Effector CD8-positive, alpha-beta T cell (primary cell): ENCODE measurements at places on chromosomes 4 and X.

GRCh38 chr4:105470766-105471165 lies 3.1 kb downstream of the PPA2 start:
- no peak for DNase-seq

DNA sequence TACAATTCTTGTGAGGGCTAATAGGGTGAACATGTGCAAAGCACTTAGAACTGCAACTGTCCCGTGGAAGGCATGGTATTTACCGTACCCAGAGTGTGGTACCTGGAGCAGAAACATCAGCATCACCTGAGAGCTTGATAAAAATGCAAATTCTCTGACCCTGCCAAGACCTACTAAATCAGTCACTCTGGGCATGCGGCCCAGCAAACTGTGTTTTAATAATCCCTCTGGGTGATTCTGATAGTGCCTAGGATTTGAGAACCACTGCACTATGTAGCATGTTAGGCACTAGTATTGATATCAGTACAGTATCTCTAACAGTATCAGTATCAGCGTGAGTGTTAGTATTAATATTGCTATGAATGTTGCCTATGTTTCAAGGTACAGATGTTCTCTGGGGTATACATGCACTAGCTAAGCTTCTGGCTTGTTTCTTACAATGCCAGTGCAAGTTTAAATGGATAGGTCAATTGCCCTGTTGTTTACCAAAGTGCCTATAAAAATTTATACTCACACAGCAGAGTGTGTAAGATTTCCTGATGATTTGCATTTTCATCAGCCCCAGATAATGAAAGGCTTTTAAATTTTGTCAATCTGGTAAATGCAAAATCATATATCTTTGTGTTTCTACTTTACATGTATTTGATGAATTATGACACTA lies 354.0 kb downstream of the HS3ST1 start:
- no peak for DNase-seq

DNA sequence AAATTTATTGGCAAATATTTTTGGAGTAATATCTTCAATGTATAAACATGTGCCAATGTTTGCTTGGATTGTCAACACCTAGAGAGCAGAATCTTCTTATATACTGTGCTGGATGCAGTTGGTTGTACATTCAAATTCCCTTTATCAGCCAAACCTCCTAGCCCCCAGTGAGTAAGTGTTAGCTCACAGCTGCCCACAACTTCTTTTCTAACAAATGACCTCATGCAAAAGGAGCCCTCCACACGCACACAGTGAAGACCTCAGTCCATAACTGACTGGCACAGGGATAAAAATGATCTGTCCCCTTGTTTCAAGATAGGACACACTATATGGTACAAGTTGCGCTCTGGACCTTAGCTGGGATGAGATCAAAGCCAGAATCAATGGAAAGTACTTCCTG lies 458.0 kb upstream of the NWD2 start:
- no peak for DNase-seq

- DNase-seq = no peak
Measured at GRCh38 chr4:189374176-189374575, 566.5 kb upstream of the FRG1 start.

DNA sequence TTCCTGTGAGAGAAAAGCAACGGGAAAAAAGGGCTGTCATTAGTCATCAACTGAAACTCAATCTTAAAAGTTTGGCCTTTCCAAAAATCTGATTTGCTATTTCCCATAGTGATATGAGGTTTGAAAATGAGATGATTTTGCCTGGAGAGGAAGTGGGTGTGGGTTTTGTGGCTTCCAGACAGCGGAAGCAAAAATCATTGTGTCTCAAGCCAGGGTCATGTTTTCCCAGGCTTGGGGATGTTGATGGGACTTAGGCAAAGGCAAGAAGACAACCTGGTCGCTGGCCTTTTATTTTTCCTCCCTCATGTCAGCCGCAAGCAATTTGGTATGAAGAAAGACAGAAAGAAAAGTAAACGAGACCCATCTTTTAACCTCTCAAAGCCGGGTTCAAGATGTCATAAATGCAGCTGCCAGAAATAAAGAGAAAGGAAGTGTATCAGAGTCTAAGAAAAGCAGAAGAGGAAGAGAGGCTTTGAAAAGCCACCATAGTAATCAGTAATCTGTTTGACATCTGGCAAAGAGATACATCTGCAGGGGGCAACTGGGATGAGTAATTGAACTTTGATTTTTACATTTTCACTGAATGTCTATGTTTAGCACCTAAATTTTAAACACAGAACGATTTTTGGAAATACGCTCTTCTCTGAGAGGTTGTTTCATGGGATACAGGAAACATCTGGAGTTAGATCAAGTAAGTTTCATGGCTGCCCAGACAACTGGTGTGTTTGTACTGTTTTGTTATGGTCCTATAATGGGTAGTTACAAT lies 521.6 kb upstream of the SLIT2 start:
- DNase-seq = no peak

GRCh38 chrX:24002792-24003191 lies 24.2 kb downstream of the KLHL15 start:
- DNase-seq = no peak

- DNase-seq = no peak
Measured at GRCh38 chr4:188091-188490, 63.8 kb downstream of the ZNF718 start.

GRCh38 chr4:84808332-84808731 lies 158.2 kb downstream of the WDFY3 start:
- no peak for DNase-seq

- no peak for DNase-seq
Measured at GRCh38 chrX:30779453-30780030, 109.5 kb downstream of the TAB3 start.

DNA sequence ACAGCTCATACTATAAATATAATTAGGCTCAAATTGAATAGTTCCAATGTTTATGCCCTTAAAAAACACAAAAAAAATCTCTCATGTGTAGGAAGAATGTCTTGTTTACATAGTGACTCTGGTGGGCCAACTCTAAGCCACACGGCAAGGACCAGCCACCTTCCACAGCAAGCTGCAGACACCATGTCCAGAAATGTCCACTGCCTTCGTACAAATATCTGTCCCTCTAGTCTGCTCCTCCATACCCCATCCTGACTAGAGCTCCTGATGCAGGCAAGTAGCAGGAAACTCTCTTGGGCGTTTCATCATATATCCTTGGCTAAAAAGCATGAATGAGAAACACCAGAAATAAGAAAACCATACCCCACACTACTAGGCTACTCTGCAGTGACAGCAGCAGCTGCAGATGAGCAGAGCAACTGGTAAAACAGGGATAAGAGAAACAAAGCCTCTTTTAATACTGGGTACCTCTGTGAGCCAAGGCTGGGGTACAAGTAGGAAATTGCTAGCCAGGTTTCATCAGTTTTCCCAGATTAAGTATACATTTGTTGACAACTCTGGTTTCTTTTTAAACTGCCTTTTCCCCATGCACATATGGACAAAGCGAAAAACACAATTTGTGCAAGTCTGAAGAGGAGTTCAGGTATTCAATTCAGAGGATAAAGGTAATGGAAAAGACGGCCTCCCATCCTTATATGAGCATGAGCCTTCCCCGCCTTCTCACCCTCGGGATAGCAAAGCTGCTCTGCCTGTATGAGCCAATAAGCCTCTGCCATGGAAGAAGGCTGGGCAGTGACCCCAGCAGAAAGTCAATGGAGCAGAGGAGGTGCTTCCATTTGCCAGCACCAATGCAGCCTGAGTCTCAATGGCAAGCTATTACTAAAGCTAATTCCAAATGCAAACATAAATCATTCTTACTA lies 245.4 kb downstream of the DCLK2 start:
- DNase-seq = no peak

- no peak for DNase-seq
Measured at GRCh38 chr4:47486231-47486673, 1.2 kb downstream of the ATP10D start.
